Activated T-cell treated with anti-CD3 and anti-CD28 coated beads, Interleukin-2, amount 50 U/mL, for 48 hours (primary cell): ENCODE measurements at places on chromosomes 12 and 14.

DNA sequence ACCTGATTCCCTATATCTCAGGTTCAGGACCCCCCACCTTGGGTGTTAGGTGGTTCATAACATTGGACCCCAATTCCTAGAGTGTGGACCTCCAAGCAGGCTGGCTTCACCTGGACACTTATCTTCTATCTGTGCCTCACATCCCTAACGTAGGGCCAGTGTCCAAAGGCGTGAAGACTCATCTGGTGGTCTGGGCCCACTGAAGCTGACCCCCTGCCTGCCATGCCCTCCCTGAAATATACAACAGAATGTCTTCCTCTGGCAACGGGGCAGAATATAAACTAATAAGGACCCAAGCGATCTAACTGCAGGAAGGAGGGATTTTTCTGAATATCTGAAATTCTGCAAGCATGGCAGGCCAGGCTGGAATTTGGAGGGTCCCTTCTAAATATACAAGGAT, 5.6 kb downstream of the HOXC13 start:
- DNase-seq, result no peak

- no peak for DNase-seq
These were observed 66.4 kb downstream of the TESC start for GRCh38 chr12:117032593-117033381.

- no peak for DNase-seq
These were observed 15.5 kb upstream of the NTN4 start for GRCh38 chr12:95805864-95806671.

DNA sequence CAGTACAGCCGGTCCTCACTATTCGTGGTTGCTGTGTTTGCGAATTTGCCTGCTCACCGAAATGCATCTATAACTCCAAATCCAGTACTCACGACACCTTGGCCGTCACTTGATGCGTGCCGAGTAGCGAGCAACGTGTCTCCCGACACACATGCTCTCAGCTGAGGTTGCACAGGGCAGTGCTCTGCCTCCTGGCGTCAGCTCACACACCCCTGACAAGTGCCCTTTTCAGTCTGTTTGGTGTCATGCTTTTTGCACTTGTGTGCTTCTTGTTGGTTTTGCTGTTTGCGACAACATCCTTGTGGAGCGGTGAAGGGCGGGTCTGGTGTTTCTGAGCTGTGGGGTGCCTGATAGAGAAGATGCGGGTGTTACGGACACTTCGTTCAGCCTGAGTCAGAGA, 110.4 kb upstream of the RFLNA start:
- no peak for DNase-seq

DNA sequence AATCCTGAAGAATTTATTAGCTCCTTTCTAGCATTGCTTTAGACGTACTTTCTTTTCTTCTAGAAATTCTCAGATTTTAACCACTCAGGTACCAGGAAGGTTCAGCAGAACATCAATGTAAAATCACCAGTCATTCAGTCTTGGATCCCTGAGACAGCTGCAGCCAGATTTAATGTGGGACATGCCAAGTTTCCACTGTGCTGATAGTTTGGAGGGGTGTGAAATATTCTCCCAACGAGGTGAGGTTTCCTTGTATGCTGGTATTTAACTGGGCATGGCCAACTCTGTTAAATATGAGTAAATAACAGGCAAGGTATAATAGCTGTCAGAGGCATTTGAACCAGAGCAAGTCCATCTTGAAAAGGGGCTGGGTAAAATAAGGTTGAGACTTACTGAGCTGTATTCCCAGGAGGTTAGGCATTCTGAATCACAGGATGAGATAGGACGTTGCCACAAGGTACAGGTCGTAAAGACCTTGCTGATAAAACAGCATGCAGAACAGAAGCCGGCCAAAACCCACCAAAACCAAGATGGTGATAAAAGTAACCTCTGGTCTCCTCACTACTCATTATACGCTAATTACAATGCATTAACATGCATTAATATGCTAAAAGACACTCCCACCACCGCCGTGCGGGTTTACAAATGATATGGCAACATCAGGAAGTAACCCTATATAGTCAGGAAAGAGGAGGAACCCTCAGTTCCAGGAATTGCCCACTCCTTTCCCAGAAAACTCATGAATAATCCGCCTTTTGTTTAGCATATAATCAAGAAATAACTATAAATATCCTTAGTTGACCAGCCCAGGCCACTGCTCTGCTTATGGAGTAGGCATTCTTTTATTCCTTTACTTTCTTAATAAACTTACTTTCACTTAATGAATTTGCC, 75.2 kb upstream of the RASSF8 start:
- no peak for DNase-seq

- DNase-seq, result no peak
These were observed 107.2 kb upstream of the ESRRB start for GRCh38 chr14:76268700-76269099.
